Caki2 (cell line): ENCODE measurements at places on chromosomes 12 and 14. TPM values are rescaled to one million over a fixed set of nuclear protein-coding genes. Genes with fewer than 3 reads are reported as not detected.

The RAD52 gene
- 11.1 and 11.9 TPM in 2 replicates for total RNA-seq

The SOX5 gene
- total RNA-seq, result not detected in 2 replicates

DNA sequence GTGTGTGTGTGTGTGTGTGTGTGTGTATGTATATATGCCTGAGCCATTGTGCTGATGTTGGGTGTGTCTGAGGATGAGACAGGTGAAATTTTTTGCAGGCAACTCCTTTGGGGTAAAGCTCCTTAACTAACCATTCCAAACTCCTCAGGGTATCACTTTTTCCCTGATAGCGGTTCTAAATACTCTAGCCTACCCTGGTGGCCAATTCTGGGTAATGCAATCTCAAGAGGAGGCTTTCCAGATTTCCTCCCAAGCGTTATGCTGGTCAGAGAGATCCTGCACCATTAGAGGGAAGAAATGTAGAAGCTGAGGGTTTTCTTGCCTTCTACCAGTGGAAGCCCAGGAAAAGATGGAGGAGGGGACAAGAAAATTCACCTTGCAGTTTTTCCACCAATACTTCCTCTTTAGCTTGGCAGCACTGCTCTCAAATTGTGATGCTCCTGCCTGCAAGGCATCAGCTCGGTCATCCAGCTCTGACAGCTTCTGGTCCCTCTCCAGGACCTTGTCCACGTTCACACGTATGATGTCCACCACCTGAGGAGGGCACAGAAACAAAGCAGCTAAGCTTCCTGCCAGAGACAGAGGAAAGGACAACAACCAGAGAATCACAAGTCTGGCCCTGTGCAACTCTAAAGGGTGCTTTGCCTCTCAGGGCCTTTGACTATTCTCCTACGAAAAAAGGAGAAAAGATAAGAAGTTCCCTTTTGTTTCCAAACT, 4.9 kb downstream of the VAMP1 start:
- DNase-seq, result peak; percentile 58

DNA sequence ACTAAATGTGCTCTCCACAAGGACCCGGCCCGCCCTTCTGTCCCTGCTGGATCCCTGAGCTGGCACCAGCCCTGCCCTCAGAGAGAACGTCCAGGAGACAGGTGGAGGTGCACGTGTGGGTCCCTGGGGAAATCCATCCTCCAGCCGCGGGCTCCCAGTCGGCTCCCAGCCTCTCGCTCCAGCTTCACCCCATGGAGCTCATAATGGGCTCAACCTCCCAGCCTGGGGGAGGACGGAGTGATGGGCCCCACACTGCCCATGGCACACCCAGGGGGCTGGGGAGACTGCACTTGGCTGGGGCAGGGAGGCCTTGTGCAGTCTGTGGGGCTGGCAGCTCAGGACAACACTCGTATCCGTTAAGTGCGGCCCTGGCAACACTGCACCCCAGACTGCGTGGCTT, 250.5 kb downstream of the TMEM121 start:
- DNase-seq, result no peak

- no peak for DNase-seq
These were observed 10.6 kb downstream of the HHIPL1 start for GRCh38 chr14:99655521-99655920.

GRCh38 chr12:40216516-40217288, 8.1 kb upstream of the LRRK2 start:
- no peak for DNase-seq

DNA sequence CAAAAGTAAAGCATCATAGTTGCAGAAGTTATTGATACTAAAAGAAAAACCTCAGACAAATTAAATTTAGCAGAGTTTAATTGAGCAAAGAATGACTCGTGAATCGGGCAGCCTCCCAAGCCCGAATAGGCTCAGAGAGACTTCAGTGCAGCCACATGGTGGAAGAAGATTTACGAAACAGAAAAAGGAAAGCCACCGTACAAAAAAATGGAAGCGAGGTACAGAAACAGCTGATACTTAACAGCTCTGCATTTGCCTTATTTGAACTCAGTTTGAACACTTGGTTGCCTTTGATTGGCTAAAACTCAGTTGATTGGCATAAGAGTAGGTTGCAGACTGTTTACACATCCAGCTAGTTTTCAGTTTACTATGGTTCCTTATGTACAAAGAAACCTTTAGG, 12.9 kb downstream of the TTC9 start:
- DNase-seq, result no peak

- no peak for DNase-seq
These were observed 397.1 kb upstream of the DCN start for GRCh38 chr12:91579516-91580263.

GRCh38 chr12:11856971-11857370, 207.5 kb downstream of the ETV6 start:
- DNase-seq, result no peak
